ENCODE measurements at places on chromosomes 13 and 19.

DNA sequence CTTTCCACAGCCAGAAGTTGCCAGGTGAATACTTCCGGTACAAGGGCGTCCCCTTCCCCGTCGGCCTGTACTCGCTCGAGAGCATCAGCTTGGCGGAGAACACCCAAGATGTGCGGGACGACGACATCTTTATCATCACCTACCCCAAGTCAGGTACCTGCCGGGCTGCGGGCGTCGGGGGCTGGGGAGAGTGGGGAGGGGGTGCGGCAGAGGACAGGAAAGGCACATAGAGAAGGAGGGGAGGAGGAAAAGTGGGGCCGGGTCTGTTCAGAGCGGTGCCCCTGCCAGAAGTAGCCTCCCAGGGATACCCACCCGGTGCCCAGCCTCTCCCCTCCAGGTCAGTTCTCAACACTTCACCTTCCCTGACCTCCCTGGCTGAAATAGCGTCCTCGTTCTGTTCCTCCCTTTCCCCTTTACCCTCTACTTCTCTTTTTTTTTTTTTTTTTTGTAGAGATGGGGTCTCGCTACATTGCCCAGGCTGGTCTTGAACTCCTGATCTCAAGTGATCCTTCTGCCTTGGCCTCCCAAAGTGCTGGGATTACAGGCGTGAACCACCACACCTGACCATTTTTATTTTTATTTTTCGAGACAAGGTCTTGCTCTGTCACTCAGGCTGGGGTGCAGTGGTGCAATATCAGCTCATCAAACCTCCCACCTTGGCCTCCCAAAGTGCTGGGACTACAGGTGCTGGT, 24.1 kb downstream of the SULT2B1 start:
- DNase-seq, result no peak

DNA sequence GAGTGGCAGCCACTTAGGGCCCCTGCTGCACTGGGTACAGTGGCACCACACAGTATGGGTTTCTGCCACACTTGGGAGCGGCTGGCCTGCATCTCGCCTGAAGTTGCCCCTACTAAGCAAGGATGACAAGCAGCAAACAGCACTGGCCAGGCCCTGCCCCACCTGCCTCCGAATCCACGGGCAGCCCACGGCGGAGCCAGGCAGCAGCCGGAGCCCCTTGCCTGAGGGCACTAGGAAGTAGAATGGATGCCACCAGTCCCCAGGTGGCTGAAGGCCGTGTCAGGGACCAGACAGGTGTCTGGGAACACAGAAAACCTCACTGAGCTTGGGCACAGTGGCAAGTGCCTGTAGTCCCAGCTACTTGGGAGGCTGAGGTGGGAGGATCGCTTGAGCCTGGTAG, 19.4 kb downstream of the MLLT1 start:
- DNase-seq, result no peak

DNA sequence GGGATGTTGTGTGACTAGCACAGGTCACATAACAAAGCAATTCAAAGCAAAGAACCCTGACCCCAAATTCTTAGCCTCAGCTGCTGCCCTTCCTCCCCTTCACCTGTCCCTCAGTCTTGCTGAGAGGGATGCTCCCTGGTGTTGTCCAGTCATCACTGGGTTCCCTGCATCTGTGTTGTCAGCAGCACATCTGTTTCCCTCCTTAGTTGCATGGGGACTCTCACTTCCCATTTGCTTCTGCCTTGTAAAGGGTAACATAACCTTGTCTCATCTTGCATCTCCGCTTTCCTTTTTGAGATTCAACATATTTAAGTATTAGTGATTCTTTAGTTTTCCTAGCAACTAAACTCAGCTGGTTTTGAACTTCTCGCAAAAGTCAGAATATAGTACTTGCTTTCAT, 54.0 kb downstream of the SPATA13 start:
- DNase-seq, result no peak

- DNase-seq, result no peak
Measured at GRCh38 chr19:15404780-15405211, 14.0 kb downstream of the AKAP8L start.

- DNase-seq, result no peak
Measured at GRCh38 chr19:7921302-7921966, 1.3 kb downstream of the SNAPC2 start.

DNA sequence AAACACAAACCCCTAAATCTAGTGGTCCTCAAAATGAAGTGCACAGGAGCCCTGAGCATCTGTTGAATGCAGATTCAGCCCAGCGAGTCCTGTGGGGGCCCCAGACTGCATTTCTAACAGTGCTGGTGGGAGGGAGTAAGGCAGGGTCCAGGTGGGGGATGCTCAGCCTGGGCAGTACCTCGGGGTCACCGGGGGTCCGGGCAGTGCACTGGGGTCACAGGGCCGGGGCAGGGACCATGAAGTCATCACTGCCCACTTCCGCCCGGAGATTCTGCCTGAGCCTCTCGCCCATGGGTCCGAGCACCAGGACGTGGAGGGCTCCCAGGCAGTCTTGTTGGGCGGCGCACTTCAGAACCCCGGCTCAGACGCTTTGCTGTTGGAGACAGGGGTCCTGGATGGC, 838 bp upstream of the ATP4B start:
- DNase-seq, result no peak

- no peak for DNase-seq
Measured at GRCh38 chr13:98222816-98223215, 45.7 kb upstream of the RNF113B start.

DNA sequence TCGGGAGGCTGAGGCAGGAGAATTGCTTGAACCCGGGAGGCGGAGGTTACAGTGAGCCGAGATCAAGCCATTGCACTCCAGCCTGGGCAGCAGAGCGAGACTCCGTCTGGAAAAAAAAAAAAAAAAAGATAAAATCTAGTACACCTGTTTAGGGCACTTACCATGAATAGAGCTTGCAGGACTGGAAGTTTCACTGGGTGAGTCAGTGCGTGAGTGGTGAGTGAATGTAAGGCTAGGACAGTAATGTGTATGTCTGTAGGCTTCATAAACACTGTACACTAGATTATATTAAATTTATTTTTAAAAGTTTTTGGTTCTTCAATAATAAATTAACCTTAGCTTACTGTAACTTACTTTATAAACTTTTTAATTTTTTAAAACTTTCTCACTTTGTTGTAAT, 22.9 kb downstream of the PPP5C start:
- DNase-seq, result no peak

DNA sequence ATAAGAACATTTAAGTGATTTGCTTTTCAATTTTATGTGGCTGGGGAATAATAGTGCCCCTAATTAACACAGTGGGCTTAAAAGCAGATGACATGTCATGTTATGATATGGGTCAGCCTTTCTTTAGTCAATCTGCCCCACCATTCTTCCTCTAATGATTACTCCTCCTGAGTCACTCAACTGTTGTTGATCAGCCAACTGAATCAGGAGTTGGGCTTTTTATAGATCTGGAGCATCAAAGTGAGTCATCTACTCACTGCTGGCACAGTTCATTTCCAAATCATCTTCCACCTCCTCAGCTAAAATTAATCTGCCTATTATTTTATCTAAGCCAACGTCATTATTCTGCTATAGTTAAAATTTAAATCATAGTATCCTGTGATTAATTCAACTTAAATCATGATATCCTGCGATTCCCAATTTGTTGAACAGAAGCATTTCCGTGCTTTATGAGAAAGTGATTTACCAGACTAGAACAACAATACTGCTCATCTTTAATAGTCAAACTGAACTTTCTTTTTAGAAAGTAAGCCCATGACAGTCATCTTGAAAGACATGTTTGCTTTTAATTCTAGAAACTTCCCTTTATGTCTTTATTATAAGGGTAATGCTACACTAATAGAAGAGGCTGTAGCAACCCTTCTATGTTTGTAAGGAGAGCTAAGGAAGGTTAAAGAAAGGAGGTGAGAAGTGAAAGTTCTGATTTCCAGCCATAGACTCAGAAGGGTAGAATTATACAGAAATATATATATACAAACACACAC, 551.4 kb downstream of the TBC1D4 start:
- DNase-seq, result no peak

DNA sequence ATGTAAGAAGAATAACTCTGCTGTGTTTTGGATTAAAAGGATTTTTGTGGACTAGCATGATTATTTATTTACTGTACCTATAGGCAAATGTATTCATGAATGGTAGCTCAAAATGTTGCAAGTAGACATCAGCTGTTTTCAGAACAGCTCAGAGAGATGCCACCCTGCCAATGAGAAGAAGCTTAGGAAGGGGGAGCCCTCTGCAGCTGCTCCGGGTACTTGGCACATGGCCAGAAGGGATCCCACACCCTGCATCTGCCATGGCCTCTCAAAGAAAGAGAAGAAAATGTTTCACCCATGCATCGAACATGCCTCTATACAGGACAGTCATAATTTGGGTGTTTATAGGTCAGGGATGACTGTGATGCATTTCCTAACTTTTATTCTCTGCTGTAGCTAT, 30.5 kb upstream of the MBNL2 start:
- DNase-seq, result no peak

Data from NCI-H1048 (cell line).